ENCODE measurements at places on chromosomes 7 and 10.

- no peak for DNase-seq
Observed at GRCh38 chr10:78905957-78906308, 162.8 kb upstream of the ZMIZ1 start.

GRCh38 chr7:88243345-88243909, 23.6 kb upstream of the SRI start:
- peak; percentile 28 for DNase-seq

- DNase-seq = no peak
Observed at GRCh38 chr7:365593-365992, 75.6 kb downstream of the FOXL3 start.

DNA sequence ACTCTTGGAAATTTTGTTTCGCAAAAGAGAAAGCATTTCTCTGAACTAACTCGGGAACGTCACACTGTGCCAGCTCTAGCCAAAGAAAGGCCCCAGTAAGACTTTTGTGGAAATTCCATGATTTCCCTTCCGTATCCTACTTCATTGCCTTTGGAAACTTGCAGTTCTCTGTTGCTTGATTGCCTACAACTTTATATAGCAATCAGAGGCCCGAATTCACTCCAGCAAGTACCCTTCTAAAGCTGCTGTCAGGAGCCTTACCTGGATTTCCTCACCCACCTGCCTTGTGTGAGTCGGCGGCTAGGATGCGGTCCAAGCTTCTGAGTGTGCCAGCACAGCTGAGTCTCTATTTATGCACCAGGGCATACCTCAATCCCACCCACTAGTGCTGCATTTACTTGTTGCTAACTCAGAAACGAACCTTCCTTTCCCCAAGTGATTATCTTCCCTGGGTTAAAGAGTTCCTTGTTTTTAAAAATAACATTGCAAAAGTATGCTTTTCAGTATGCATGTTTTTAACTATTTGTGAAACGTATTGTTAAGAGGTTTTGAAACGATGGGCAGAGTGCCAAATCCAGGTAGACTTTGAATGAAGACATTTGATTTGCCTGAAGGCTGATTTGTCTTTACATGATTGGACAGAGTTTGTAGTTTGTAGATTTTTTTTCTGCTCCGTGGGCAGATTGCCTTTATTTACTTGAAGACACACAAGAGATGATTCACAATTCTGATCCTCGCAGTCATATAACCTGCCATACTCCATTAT, at the start of gene AGR2:
Gene AGR2, minus strand, starts transcription at position 326 of the 766 bp plus-strand sequence. CDS start 3,203 bp downstream, outside the sequence.
- no peak for DNase-seq
